ENCODE measurements at places on chromosomes 6 and 20.

GRCh38 chr20:23644164-23644563 is 6.4 kb upstream of the CST3 start:
- H3K4me1 ChIP-seq: peaks cover 30% of the 10 kb centered on the region
- H3K27ac ChIP-seq: no peak overlapping the region
- DNase-seq: no peak
- H3K4me3 ChIP-seq: no peak overlapping the region

GRCh38 chr6:28863604-28864325 is 60.0 kb downstream of the TRIM27 start:
- H3K4me3 ChIP-seq: peak overlapping the region; percentile 69
- DNase-seq: peak; percentile 85
- no peaks in the 10 kb centered on the region for H3K27me3 ChIP-seq
- peak overlapping the region; percentile 15 for H3K27ac ChIP-seq
- peaks cover 1% of the 10 kb centered on the region for H3K4me1 ChIP-seq

- no peak overlapping the region for H3K27ac ChIP-seq
- H3K27me3 ChIP-seq: peaks cover 21% of the 10 kb centered on the region
- no peak for DNase-seq
- peaks cover 2% of the 10 kb centered on the region for H3K4me1 ChIP-seq
- no peaks in the 10 kb centered on the region for H3K36me3 ChIP-seq
- H3K4me3 ChIP-seq: no peak overlapping the region
Observed at GRCh38 chr20:64238115-64238825, 17.3 kb upstream of the PCMTD2 start.

- H3K4me3 ChIP-seq: no peak overlapping the region
- no peak for DNase-seq
- H3K36me3 ChIP-seq: no peaks in the 10 kb centered on the region
- H3K27ac ChIP-seq: no peak overlapping the region
Observed at GRCh38 chr20:2332711-2333110, 36.9 kb downstream of the TGM3 start.
